Activated naive CD8-positive, alpha-beta T cell treated with anti-CD3 and anti-CD28 coated beads, Interleukin-2, amount 50 U/mL, for 16 hours (primary cell): ENCODE measurements at places on chromosomes 4 and X.

- DNase-seq = no peak
These were observed 101.7 kb downstream of the CHIC2 start for GRCh38 chr4:53962516-53963225.

- DNase-seq = no peak
These were observed 139.5 kb upstream of the NOCT start for GRCh38 chr4:138875891-138876608.

GRCh38 chr4:142567620-142568451 is 278.3 kb downstream of the INPP4B start:
- no peak for DNase-seq

- DNase-seq = no peak
These were observed 58.0 kb upstream of the ZC4H2 start for GRCh38 chrX:65034292-65034667.

DNA sequence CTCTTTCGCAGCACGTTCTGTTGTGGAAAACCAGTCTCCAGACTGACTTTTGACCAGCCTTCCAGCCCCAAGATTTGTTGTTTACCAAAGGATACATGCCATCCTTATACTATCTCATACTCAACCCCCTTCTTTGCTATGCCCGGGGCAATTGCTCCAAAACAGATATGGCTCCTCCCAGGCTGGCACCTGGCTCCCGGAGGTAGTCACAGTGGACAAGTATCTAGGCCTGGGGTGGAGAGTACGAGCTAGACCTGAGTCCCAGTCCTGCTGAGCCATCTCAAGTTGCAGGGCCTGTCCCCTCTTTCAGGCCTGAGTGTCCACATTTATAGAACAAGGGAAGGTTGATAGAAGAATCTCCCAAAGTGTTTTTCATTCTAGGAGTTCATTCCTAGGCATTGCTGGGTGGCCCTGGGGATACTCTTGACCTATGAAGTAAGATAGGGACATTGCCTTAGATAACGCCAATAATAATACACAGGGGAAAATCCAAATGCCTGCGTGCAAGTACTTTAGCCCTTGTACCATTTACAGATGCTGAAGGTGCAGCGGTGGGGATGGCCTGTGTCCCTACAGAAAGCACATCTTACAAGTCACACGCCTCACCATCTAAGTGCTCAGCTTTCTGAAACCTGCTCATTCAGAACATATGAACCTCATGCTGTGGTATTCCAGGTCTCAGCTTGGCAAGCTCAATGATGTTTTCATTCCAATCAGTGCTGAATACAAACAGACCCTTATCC is 136.7 kb upstream of the MAMLD1 start:
- no peak for DNase-seq

- no peak for DNase-seq
These were observed 56.7 kb downstream of the ANK2 start for GRCh38 chr4:113106108-113106507.

DNA sequence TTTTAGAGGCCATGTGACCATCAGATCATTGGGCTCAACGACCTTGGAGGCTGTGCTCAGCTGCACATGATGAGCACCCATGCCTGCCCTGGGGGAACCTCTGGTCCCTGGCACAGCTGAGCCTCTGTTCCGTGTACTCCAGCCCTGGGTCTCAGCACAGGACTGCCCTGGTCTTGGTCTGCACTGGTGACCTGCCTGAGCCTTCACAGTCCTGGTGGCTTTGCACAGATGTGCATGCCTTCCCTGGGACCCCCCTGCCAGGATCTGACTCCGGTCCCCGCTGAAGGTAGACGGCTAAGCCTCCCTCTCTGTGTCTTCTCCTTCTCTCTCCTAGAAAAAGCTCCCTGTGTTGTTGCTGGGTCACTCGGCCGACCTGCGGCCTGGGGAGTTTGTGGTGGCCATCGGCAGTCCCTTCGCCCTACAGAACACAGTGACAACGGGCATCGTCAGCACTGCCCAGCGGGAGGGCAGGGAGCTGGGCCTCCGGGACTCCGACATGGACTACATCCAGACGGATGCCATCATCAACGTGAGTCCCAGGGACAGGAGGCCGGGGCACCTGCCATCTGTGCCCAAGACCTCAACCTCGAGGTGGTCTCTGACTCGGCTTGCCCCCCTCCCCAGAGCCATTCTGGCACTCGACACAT is 21.6 kb downstream of the HTRA3 start:
- DNase-seq = no peak

- peak; percentile 12 for DNase-seq
These were observed 585 bp upstream of the SEC24D start for GRCh38 chr4:118836301-118837120.

DNA sequence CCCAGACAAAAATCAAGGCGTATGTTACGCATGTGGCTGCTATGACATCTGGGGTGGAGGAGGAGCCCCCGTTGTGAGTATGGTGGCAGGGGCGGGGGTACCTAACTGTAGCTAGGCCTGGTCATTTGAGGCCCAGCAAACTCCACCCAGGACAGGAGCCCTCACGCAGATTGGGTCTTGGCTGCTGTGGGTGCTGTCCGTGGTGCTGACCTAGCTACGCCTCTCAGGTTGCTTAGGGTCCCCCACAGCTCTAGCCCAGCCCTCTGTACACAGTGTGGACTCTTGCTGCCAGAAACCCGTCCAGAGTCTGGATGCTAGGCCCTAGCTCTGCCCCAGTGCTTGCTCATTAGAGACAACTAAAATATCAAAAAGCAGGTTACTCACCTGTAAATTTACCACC is 146.7 kb upstream of the PSAPL1 start:
- DNase-seq = no peak

GRCh38 chr4:110364911-110365520 is 110.9 kb upstream of the ENPEP start:
- no peak for DNase-seq

GRCh38 chr4:5139141-5139540 is 87.9 kb downstream of the STK32B start:
- no peak for DNase-seq

GRCh38 chr4:75004755-75005668 is 72.1 kb downstream of the PARM1 start:
- no peak for DNase-seq

- DNase-seq = no peak
These were observed 113.8 kb downstream of the ADRA2C start for GRCh38 chr4:3879681-3880614.
